ENCODE measurements at places on chromosomes 7 and 10.

DNA sequence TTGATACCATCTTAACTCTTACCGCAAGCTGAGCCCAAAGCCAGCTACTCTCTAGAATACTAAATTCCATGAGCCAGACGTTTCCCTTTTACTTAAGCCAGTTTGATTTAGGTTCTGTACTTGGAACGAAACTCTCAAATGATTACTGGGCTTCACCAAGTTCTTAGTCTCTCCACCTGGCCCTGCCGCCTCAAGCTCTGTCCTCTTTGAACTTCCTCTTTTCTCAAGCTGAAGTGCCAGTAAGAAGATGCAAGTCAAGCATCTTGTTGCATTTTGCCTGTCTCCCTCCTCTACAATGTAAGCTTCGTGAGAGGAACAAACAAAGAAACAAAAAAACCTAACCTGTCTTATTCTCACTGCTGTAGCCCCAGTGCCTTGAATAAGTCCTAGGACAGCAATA lies 358.2 kb upstream of the NPVF start:
- peak; percentile 18 for DNase-seq

- DNase-seq = no peak
These were observed 300.5 kb downstream of the KLF6 start for GRCh38 chr10:3484306-3485056.

- DNase-seq = no peak
These were observed 46.5 kb upstream of the MSMB start for GRCh38 chr10:46092524-46093081.

DNA sequence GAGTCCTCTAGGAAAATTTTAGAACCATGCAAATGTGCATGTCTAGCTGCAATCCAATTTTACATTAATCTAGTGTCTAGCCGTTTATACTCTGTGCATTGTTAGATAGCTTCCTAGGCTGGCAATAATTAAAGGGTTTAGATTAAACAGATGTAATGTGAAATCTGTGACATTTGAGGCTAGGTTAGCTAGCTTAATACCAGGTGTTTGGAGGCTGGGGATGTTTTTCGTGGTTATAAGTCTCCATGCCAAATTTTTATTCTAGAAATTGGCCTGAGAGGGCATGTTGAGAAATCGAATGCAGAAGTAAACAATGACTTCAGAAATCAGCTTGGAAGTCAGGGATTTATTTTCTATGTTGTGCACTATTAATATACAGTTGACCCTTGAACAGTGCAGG lies 94.2 kb downstream of the ST7 start:
- no peak for DNase-seq

DNA sequence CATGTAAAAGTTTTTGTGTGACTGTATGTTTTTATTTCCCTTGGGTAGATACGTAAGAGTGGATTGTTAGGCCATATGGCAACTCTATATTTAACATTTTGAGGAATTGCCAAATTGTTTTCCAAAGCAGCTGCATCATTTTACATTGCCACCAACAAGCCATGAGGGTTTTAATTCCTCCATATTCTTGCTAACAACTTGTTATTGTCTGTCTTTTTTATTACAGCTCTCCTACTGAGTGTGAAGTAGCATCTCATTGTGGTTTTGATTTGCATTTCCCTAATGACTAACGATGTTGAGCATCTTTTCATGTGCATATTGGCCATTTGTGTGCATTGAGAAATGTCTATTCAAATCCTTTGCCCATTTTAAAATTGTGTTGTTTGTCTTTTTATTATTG lies 94.9 kb downstream of the CARD11 start:
- DNase-seq = no peak

- DNase-seq = no peak
These were observed 85.9 kb downstream of the FRMD4A start for GRCh38 chr10:14244801-14245211.

DNA sequence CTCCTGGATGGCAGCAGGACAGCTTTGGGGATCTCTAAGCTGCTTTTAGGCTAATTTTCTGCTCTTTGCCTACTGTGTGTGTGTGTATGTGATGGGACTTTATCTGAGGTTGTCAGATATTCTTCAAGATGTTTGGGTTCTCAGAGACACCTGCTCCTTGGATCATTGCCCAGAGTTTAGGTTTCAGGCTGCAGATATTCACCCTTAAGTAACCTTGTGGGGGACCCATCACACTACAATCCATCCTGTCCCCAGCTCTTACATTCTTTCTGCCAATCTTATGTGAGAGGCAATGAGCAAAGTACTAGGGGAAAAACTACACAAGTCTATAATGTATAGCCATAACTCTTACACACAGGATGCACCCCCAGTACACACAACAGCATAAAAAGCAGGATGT lies 263.0 kb upstream of the ZWINT start:
- no peak for DNase-seq

DNA sequence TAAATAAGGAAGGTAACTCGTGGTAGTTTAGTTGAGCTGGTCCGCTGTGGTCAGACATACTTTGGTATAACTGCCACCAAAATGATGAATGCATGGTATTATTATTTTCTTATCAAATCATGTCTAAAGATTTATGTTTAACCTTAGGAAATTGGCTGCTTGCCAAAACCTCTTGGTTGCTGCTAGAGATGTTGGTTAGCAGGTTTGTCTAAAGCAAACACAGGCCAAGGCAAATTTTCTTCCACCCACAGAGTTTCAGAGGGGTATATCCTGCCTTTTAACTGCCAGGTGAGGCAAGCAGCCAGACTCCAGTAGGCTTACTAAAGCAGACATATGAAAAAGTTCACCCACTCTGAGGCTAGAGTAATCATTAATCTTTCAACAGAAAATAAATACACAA lies 101.4 kb downstream of the SEMA3E start:
- no peak for DNase-seq

- DNase-seq = no peak
These were observed 70.4 kb downstream of the FAM185A start for GRCh38 chr7:102819151-102819550.

DNA sequence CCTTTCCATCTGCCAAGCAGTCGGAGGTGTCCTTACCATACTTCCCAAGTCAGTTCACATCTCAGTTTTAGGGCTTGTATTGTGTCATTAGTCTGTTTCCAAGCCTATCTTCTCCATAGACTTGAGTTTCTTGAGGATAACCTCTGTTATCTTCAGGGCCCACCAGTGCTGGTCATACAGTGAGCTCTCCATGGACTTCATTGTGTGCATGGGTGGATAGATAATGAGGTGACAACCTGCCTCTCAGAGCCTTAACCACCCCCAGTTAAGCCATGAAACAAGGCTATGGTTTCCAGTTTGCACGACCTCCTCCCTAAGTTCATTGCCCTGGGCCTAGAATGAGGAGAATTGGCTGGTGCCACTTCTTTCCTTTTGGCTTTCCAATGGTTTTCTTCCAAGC lies 38.5 kb upstream of the WAC start:
- DNase-seq = no peak

- no peak for DNase-seq
These were observed 9.8 kb downstream of the USP6NL start for GRCh38 chr10:11601670-11602069.

GRCh38 chr10:79310911-79311573 lies 36.2 kb upstream of the PPIF start:
- no peak for DNase-seq

- DNase-seq = no peak
These were observed 1.5 kb downstream of the SUN1 start for GRCh38 chr7:833601-834258.

DNA sequence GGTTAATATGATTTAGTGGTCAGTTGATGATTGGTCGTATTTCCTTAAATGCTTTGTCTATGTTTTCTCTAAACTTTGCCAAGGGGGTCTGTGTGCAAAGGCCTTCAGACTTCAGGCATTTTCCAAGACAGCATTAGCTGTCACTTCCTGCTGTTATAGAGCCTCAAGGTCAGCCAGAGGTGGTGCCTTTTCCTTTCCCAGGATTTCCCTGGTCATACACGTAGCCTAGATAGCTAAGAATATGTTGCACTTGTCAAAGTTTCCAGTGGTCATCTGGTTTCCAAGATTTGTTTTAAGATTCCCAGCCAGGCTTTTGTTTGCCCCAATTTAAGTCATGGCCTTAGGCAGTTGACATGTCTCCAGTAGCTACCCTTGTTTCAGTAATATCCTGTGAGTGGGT lies 133.2 kb upstream of the IGFBP3 start:
- DNase-seq = no peak

- no peak for DNase-seq
These were observed 15.4 kb downstream of the SEC24C start for GRCh38 chr10:73759512-73760115.

DNA sequence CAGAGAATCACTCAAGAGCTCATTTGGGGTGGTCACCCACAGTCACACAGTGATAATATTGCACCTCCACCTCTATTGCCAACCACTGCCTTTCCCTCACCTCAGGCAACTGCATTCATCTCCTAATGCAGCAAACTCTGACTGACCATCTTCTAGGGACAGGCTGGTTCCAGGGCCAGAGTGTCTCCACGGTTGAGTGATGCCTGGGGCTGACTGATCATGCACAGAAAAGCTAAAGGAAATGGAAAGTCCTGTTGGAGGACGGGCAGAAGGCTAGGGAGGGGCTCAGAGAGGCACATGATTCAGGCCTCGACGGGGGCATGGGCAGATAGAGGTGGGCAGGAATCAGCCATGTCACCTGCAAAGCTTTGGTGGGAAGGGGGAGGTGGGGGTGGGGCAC lies 127.1 kb upstream of the TNS3 start:
- DNase-seq = no peak

GRCh38 chr7:146681487-146681886 lies 564.9 kb downstream of the CNTNAP2 start:
- no peak for DNase-seq

GRCh38 chr10:79244841-79245504 lies 102.3 kb upstream of the PPIF start:
- peak; percentile 95 for DNase-seq

DNA sequence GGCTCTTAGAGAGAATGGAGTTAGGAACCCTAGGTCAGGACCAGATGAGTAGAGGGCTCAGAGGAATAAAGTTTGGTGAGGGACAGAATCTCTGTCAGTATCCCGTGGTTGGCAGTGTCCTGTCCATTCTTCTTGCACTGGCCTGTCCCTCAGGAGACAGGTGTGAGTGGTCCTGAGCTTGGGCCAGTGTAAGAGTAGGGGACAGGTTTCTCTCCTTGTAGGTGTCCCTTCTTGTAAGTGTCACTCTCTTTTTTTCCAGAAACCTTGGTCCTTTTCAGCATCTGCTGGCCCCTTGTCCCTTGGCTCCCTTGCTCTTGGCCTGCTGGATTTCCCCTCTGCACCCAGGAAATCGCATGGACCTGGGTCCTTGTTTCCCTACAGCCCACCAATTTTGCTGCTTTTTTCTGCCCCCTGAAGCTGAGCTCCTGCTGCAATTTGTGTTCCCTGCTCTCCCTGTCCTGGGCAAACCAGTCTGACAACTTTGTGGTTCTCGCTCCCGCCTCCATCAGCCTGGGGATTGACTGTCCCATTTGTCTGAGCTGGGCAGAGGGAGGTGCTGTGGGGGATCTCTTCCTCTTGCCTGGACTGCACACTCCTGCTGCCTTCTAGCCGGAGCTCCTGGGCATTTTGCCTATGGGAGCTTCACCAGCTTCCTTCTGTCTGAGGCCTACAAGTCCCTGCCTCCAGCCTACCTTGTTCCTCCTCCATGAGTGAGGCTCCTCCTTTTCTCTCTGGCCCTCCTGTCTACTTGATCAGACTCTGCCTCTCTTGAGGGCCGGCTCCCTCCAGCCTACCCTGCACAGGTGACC lies 6.5 kb downstream of the TSPAN14 start:
- DNase-seq = peak; percentile 55

DNA sequence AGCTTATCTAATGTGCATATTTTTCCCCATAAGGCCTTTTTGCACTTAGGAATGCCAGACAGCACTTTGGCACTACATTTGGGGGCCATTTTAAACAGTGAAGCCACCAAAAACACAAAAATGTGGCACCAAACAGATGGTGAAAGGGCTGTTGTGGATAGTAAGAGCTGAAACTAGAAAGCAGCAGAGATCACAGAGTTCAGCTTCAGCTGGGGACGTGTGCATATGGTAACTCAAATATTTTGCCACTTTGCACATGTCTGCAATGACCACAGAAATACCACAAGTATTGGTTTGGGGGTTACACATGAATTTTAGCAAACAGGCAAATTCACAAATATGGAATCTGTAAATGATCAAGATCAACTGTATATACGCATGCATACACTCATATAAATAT lies 72.8 kb downstream of the PODXL start:
- DNase-seq = no peak

DNA sequence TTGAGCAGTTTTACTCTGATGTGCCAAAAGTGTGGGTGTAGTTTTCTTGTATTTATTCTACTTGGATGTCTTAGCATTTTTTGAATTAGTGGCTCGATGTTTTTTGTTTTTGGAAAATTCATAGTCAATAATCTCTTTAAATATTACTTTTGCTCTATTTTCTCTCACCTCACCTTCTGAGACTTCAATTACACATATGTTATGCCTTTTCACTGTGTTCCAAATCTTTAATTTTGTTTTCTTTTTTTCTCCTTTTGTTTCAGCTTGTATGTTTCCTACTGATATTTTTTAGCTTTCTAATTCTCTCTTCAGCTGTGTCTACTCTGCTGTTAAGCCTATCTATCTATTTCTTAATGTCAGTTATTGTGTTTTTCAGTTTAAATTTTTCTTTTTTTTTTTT lies 69.5 kb downstream of the ZNF503 start:
- DNase-seq = no peak

DNA sequence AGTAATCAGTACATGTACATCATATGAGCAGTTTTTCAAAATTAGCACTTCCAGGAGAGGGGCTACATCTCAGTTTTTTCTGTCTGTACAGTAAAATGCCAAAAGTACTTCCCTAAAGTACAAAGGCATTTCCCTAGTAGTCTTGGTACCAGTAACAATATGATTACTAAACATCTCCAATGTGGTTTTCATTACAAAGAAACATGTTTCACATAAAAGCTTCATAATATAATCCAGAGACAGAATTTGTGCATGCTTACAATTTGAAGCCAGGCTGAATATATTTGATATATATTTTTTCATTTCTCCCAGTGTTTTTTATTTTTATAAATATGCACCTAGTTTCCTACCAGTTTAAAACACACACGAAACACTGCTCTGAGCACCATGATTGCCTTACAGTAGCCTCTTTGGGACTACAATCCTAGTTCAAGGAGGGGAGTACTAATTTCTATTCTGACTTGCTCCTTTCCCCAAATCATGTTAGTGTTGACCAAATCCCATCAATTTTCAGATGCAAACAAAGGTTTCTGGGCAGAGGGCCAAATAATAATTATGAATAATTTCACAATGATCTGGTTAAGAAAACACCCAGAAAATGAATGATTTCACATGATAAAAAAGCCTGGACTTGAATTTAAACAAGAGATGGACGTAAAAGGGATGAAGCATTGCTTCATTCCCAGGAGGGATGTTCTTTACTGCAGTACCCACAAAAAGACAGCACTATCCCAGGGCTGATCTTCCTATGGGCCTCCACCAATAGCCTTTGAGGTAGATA lies 201.3 kb downstream of the SLC25A13 start:
- no peak for DNase-seq

DNA sequence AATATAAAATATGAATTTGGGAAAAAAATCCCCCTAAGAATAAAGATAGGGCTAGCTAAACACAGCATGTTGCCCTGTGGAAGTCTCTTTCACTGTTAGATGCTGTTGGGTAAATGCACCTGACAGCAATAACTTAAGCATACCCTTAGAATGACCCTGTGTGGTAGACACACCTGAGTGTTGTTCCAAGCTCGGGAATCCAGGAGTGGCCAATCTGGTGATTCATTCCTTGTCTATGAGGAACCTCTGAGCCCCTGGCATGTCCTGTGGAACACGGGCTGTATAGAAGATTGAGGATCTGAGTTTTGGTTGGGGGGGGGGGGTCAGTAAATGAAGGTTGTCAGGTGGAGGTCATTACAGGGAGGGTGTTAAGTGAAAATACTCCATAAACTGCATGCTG lies 730.0 kb upstream of the IGFBP3 start:
- no peak for DNase-seq

GRCh38 chr7:113410796-113411195 lies 292.4 kb upstream of the SMIM30 start:
- DNase-seq = no peak
